ENCODE measurements at places on chromosomes 13 and 19.

GRCh38 chr19:19300613-19301012 is 19.7 kb downstream of the SUGP1 start:
- DNase-seq = no peak

DNA sequence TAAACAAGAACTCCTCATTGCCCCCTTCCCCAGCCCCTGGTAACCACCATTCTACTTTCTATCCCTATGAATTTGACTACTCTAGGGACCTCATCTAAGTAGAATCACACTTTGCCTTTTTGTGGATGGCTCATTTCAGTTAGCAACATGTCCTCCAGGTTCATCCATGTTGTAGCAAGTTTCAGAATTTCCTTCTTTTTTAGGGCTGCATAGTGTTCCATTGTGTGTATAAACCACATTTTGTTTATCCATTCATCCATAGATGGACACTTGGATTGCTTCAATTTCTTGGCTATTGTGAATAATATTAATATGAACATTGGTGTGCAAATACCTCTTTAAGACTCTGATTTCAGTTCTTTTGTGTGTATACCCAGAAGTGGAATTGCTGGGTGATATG is 4.8 kb upstream of the DHRS12 start:
- no peak for DNase-seq

DNA sequence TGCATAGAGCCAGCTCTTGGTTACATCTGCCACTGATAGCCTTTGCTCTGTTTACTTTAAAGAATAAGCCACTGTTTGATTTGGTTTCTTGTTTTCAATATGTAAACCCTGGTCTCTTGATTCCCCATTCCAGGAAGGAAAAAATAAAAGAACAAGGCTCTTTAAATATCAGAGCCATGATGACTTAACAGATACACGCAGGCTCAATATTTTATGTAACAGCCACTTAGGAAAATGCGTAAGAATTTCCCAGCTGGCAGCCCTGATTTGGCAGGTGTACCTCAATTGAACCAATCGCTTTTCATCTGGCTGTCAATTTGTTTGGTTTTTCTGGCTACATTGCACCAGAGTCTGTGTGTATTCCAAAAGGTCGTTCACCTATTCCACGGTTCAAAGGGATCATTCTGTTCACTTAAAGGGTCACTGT is 65.6 kb downstream of the IRS2 start:
- no peak for DNase-seq

DNA sequence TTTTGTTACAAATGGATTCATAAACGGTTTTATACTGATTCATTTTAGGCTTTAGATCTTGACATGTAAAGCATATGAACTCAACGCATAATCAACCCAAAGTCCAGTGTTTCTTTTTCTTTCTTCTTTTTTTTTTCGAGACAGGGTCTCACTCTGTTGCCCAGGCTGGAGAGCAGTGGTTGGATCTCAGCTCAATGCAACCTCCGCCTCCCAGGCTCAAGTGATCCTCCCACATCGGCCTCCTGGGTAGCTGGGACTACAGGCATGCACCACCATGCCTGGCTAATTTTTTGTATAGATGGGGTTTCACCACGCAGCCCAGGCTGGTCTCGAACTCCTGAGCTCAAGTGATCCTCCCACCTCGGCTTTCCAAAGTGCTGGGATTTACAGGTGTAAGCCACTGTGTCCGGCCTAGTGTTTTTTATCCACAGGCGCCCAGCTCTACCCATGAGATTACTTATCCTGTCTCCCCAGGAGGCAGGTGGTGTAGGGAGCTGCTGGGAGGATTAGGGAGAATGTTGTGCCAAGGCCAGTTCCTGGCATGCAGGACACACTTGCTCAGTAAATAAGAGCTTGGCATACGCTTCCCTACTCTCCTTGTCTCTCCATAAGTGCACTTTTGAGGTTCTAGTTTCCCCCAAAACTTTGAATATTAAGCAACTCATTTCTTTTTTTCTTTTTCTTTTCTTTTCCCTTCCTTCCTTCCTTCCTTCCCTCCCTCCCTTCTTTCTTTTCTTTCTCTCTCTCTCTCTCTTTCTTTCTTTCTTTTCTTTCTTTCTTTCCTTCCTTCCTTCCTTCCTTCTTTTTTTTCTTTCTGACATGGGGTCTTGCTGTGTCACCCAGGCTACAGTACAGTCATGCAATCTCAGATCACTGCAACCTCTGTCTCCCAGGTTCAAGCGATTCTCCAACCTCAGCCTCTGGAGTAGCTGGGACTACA is 4.8 kb upstream of the CEBPA start:
- no peak for DNase-seq

DNA sequence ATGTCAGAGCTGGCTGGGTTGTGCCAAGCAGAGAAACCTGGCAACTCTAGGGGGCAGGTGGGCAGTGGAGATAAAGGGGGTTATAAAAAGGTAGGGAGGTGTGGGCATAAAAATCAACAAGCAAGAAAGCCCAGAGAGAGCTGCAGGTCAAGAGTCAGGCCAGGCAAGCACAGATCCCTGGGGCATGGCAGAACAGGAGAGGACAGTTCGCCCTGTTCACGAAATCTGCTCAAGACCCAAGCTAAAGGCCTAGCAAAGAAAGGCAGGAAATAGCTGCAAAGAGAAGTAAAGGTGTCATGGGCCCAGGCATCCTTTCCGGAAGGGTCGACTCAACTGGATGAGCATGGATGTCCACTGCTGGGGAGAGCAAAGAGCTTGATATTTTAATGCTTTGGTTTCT is 3.4 kb downstream of the MBNL2 start:
- no peak for DNase-seq

DNA sequence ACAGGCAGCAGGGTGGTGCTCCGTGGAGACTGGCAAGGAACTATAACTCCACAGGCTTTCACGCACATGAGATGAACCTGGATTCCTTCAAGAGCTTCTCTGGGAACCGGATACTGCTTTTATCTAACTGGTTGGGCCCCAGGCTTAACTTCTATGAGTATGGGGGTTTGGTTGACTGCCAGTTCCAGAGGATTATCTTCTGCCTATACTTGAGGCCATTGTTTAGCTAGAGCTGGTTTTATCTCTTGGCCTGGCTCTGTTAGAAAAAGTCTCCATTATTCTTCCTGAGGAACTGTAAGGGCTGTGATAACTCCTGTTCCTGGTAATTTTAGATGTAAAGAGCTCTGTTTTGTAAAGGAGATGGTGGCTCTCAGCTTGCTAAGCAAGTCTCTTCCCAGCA is 40.9 kb downstream of the ZNF846 start:
- no peak for DNase-seq

DNA sequence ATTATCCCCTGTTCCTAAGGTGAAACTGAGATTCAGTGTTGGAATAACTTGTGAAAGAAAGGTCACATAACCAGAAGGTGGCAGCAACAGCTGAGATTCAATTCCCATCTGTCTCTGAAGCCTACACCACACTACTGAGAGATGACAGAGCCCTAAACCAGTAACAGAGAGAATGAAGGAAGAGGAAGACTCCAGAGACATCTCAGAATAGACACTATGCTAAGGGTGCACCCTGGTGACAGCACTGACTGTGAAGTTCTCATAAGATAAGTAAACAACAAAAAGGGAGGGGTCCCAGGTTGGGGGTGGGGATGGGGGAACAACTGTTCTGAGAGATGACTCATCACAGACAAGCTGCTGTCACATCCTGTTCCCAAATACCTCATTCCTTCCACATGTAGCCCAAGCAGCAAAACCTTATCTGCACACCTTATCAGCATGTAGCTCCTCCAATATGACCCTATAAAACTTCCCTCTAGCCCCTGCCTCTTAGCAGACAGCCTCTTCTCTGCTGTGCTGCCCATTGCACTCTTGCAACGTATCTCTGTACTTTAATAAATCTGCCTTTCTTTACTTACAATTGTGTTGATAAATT is 46.5 kb downstream of the UTP14C start:
- no peak for DNase-seq

DNA sequence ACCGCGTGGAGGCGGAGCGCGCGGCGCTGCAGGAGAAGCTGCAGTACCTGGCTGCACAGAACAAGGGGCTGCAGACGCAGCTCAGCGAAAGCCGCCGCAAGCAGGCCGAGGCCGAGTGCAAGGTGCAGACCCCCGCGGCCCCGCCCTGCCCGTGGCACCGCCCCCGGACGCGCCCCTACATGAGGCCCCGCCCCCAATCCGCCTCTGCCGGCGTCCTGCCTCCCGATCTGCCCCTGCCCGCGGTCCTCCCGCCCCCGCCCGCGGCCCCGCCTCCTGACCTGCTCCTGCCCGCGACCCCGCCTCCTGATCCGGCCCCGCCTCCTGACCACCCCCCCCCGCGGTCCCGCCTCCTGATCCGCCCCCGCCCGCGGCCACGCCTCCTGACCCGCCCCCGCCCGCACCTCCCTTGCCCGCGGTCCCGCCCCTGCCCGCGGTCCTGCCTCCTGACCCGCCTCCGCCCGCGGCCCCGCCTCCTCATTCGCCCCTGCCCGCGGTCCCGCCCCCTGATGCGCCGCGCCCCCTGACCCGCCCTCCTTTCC is 11.7 kb downstream of the PRR36 start:
- DNase-seq = peak; percentile 82

- no peak for DNase-seq
Observed at GRCh38 chr13:67554286-67554685, 324.1 kb upstream of the PCDH9 start.

- DNase-seq = no peak
Observed at GRCh38 chr13:77511552-77511951, 24.0 kb upstream of the SCEL start.

DNA sequence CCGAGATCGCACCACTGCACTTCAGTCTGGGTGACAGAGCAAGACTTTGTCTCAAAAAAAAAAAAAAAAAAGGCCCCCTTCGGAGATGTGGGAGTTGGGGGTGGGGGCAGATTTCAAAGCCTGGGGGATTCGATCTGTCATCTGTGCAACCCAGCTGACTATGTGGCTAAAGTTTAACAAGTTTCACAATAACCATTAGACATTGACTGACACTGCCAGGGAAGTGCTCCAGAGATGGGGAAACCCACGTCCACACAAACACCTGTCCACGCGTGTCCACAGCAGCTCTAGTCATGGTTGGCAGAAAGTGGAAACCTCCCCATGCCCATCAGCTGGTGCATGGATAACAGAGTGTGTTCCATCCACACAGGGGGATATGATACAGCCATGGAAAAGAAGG is 37.6 kb upstream of the HOMER3 start:
- no peak for DNase-seq

DNA sequence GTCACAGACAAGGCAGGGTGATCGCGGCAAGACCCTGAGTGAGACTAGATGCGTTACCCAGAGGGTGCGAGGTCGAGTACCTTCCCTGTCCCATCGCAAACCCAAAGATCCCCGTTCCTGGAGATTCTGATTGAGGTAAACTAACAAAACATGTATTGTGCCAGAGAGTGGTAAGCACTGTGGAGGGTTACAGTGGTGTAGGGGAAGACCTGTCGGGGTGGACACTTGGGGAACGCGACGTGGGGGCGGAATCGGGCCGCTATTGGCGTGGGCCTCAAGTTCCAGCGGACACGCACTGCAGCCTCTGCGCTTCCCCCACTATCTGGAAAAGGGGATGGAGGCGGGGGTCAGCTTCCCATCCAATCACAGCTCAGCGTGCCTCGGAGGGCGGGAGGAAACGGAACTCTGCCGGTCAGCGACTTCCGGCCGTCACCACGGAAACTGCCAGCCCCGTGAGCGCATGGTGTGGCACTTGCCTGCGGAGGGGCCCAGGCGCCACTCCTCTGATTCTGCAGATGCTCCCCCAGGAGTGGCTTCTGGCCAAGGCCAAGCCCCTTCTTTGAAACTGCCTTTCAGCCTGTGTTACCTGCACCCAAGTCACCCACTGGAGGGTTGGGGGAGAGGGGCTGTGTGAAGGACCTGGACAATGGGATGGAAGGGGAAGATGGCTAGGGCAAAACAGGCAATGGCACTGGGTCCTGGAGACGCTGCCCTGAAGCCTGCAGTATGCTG is 1.0 kb upstream of the UBE2M start:
- DNase-seq = peak; percentile 93

DNA sequence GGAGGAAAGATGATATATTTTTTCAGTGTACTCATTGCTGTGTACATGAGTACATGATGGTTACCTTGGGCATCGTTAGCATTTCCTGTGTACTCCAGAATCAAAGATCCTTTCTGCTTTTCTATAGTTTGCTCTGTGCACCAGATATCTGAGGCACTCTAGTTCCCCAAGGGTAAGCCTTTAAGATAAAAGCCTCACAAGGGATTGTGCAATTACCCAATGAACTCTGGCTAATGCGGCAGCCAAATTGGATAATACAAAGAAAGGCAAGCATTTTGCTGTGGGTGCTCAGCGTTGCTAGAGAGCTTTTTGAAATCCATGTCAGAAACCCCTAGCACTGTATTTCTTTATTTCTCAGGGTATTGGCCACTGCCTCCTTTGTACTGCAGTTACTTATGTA is 2.9 kb downstream of the CYSLTR2 start:
- DNase-seq = no peak

DNA sequence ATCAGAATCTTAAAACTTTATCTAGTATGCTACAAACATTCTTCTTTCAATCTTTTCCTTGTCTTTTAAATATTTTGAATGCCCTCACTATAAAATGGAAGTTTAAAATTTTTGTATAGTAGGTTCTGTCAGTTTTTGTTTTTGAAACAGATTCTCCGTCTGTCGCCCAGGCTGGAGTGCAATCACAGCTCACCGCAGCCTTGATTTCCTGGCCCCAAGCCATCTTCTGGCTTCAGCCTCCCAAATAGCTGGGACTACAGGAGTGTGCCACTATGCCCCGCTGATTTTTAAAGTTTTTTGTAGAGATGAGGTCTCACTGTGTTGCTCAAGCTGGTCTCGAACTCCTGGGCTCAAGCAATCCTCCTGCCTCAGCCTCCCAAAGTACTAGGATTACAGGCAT is 20.7 kb downstream of the PHF11 start:
- DNase-seq = no peak

DNA sequence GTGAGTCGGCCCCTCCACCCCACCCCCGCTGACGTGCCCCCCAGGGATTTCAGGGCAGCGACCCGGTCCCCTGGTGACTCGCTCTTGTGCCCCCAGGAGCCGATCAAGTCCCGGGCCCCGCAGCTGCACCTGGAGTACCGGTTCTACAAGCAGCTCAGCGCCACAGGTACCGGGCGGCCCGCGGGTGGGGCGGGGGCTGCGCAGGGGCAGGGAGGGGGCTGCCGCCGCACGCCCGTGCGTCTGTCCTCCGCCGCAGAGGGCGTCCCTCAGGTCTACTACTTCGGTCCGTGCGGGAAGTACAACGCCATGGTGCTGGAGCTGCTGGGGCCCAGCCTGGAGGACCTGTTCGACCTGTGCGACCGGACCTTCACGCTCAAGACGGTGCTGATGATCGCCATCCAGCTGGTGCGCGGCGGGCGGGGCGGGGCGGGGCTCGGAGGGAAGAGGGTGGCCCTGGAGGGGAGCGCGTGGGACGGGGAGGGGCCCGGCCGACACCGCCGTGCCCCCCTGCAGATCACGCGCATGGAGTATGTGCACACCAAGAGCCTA is 37.1 kb downstream of the BTBD2 start:
- no peak for DNase-seq
